ELR (cell line): ENCODE measurements at places on chromosomes 1 and 21.
A peak's percentile ranks its signal among the peaks of the same experiment; 100 is the strongest.

GRCh38 chr1:167820684-167821355 lies 93.1 kb downstream of the ADCY10 start:
- no peak for DNase-seq

DNA sequence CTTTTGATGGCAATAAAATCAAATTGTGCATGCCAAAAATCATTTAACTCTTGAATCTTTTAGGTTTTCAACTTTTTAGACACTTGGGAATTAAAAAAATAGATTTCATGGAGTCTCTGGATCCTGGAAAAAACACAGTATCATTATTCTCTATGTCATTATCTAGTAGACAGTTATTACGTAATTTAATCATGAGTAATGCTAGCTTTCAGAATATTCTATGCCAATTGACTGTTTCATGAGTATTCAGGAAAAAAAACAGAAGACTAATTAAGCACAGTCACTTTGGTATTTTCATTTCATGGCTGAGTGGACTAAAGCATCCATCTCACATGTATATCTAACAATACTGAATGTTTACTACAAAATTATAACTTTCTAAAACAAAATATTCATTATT lies 44.0 kb downstream of the ODF2L start:
- DNase-seq = peak; percentile 11

GRCh38 chr1:226582966-226583365 lies 34.4 kb downstream of the STUM start:
- no peak for DNase-seq

DNA sequence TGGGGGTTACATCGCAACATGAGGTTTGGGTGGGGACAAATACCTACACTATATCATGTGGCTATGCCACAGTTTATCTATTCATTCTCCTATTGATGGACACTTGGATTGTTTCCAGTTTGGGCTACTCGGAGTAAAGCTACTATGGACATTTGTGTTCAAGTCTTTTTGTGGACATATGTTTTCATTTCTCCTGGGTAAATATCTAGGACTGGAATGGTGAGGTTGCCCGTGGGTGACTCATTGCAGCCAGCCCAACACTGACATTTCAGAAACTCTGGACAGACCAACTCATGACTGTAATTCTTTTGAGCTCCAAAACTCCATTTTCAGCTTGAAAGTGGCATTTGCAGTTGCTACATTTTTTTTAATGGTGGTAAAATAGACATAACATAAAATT lies 82.7 kb downstream of the KAZN start:
- no peak for DNase-seq

- DNase-seq = peak; percentile 46
Measured at GRCh38 chr1:58162952-58163550, 383.5 kb downstream of the OMA1 start.

GRCh38 chr1:247243524-247244137 lies 12.2 kb upstream of the VN1R5 start:
- DNase-seq = no peak

GRCh38 chr1:65114322-65114721 lies 33.7 kb upstream of the AK4 start:
- DNase-seq = no peak

DNA sequence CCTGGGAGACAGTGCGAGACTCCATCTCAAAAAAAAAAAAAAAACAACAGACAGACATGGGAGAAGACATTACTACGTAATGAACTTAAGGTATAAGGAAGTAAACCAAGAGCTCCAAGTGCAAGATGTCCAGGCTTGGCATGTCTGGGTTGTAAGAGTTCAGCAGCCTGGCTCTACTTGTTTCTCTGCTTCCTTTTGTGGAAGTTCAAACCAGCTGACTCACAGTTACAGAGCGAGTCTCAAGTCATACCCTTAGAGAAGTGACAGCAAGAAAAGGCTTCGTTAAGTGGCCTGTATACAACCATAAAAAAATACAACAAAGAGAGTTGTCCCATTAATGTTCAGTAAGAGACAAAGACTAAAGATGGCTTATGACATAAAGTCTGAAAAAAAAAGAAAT lies 1.3 kb downstream of the RIT1 start:
- DNase-seq = peak; percentile 58

GRCh38 chr21:36727866-36728265 lies 29.0 kb downstream of the SIM2 start:
- DNase-seq = no peak

DNA sequence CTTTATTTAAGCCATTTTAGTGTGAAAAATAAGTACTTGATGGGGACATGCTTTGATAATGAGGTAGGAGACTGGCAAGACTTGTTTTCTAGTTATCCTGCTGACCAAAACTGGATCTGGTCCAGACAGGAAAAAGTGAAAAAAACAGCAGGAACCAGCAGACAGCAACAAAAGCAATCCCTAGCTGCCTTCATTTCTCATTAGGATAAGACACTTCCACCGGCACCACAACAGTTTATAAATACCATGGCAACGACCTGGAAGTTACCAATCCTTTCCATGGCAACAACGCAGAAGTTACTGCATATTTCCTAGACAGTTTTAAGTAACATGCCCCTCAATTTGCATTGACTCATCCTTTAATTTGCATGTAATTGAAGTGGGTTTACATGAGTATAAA lies 993.8 kb upstream of the NCAM2 start:
- DNase-seq = no peak

DNA sequence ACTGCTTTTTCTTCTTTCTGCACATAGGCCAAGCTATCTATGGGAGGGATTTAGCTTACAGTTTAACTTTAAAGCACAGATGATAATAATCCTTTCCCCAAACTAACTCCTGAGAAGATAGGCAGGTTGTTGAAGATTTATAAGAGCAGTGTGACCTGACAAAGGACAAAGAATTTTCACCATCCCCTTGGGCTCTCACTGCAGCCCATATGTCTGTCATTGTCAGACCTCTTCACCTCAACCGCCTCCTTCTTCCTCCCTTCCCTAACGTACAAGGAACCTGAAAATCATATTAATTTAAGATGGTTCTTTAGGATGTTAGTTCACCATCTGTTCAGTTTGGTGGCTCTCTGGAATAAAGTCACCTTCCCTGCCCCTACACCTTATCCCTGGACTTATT lies 5.0 kb downstream of the RNU1-2 start:
- peak; percentile 47 for DNase-seq

DNA sequence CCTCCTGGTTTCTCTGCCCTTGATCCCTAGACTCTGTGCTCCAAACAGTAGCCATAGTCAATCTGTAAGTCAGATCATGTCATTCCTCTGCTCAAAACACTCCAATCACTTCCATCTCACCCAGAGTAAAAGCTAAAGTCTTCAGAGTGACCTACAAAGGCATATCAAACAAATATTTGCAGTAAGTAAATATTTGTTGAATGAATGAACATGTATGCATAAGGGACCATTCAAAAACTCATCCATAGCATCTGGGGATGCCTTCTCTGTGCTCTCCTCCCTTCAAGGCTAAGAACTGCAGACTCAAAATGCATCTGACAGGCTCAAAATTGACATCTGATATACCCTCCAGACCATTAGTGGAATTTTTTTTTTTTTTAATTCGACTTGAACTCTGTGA lies 18.1 kb upstream of the AK5 start:
- DNase-seq = no peak

DNA sequence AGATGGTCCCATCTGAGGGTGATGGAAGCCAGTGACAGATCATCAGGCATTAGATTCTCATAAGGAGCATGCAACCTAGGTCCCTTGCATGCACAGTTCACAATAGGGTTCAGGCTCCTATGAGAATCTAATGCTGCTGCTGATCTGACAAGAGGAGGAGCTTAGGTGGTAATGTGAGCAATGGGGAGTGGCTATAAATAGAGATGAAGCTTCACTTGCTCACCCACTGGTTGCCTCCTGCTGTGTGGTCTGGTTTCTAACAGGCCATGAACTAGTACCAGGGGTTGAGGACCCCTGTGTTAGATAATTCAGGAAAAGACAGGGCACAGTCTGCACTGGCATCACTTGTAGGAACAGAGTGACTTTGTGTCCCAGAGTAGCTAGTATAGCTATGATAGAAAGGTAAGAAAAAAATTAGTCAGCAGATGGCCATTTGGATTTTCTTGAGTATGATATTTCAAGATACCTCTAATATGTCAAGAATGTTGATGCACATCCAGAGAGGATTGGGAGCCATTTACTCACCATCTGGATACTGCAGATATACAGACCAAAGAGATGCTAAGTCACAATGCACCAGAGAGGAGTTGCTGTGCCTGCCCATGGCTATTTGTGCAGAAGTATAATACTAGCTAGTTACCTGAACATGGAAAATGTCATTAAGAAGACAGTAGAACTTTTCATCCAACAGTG lies 53.6 kb downstream of the ADCY10 start:
- DNase-seq = peak; percentile 33

DNA sequence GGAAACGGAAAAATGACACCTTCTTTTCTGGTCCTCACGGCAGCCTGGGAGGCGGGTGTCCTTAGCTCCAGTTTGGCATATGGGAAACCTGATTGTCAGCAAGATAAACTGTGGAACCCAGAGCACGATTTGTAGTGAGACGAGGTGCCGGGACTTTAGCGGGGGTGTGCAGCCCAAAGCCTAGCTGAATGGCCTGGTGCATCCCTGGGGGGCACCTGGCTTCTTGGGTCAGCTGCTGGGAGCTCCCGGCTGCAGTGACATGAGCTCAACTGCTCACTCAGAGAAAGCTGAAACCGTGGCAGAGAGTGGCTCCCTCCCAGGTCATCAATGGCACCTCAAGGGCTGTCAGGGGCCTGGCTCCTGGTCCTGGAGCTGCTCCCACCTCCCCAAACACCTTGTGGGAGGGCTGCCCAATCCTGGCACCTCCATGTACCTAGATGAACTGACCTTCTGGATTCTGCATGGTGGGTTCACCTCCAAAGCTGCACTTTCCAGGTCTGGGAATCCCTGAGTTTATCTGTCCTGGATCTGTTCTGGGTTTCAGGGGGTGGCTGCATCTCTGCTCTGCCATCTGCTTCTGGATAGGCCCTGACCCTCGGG lies 260.5 kb downstream of the MATN1 start:
- no peak for DNase-seq

GRCh38 chr1:27489501-27489972 lies 430 bp downstream of the WASF2 start:
- DNase-seq = peak; percentile 46

GRCh38 chr1:244552336-244552735 lies 91.3 kb downstream of the CATSPERE start:
- DNase-seq = no peak

DNA sequence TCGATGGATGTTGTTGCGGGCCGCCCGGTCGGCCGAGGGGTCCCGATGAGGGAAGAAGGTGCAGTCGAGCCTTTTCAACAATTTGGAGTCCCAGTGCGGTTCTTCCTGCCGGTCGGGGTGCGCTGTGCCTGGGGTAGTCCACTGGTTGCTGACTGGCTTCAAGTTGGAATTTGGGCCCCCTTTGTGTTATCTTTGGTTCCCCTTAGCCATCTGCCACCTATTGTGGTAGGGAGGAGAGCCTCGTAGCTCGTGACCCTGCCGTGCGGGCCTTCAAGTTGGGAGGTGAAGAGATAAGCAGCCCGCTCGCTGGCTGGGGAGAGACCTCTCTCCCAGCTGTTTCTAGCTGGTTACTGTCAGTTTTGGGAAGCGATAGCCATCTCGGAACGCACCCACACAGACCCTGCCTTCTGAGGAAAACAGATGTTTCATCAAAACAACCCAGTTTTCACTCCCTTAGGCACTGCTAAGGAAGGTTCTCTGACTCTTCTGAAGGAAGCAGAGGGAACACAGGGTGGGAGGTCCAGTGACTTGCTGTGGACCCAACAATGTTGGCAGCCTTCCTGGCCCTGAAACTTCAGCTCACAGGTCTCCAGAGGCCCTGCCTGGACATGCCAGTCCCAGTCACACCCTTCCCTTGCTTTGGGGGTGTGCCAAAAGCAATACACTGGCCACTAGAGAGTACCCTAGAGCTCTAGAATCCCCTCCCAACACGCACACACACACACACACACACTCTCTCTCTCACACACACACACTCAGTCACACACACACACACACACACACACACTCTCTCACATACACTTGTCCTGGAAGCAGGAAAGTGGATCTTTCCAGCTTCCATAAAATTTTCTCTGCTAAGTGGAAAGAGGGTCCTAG lies 1.0 kb downstream of the BTG2 start:
- peak; percentile 46 for DNase-seq

DNA sequence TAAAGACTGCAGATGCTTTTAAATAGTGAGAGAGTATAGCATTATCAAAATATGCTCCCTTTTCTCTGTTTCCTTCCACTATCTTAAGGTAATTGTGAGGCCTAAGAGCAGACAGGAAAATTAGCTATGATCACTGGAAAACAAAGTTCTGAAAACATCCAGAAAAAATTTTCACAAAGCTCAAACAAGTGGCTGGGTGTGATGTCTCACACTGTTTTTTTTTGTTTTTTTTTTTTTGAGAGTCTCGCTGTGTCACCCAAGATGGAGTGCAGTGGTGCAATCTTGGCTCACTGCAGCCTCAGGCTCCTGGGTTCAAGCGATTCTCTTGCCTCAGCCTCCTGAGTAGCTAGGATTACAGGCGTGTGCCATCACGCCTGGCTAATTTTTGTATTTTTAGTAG lies 7.2 kb downstream of the WDTC1 start:
- DNase-seq = no peak

- DNase-seq = no peak
Measured at GRCh38 chr1:186829686-186830587, 1.2 kb downstream of the PLA2G4A start.

DNA sequence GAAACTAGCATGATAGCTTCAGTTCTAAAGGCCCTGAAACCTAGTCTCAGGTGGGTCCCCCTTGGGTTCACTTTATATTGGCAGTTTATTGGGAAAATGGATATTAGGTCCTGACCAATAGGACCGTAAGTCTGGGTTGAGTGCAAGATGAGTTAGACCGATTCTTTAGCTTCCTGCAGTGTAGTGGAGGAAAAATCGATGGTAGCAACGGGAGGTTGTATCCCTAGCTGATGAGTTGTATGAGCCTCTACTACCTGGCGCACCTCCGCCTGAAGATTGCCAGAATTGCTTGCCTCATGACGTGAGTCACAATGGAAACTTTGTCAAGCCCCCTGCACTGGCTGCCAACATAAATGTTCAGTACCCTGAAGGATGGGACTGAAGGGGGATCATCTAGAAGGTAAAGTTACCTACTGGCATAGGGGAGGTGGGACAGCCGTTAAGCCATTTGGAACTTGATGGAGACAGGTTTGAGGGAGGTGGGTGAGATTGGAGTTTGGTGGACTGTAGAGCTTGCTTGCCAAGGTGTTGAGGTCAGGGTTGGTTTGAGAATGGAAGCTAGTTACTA lies 3.9 kb downstream of the RCC1 start:
- DNase-seq = peak; percentile 62

DNA sequence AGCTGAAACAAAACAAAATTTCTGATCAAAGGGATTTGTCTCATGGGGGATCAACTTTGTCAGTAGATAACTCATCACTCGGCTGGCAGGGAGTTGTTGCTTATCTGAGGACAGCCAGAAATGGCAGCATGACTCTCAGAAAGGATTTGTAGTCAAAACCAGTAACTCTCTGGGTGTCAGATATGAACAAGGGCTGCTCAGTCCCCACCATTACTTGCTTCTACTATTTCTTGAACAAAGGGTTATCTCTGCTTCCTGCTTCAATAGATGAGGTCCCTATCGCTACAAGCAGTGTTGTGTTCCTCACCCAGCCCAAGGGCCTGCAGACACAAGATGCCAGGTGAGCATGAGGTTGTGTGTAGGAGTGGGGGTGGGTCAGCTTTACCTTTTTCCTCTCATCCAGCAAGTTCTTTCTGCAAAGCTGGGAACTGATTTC lies 116.2 kb downstream of the PTBP2 start:
- no peak for DNase-seq

- DNase-seq = peak; percentile 23
Measured at GRCh38 chr1:72278461-72278860, 3.9 kb downstream of the NEGR1 start.

- DNase-seq = no peak
Measured at GRCh38 chr1:7320661-7321060, 450.4 kb upstream of the VAMP3 start.
